ENCODE measurements at places on chromosomes 13 and 19. TPM values are rescaled to one million over a fixed set of nuclear protein-coding genes. Genes with fewer than 3 reads are reported as not detected.

The ZIC2 gene
- 10.6 TPM for polyA plus RNA-seq

The HIPK4 gene
- polyA plus RNA-seq: not detected

The KRTDAP gene
- polyA plus RNA-seq: not detected

The LILRB5 gene
- not detected for polyA plus RNA-seq

The CEBPG gene
- 67.5 TPM for polyA plus RNA-seq

The FGF21 gene
- not detected for polyA plus RNA-seq

The EDDM13 gene
- not detected for polyA plus RNA-seq

The PINLYP gene
- polyA plus RNA-seq: 3.2 TPM

The ZNF554 gene
- polyA plus RNA-seq: 24.0 TPM

The EXOC3L2 gene
- not detected for polyA plus RNA-seq

The MATK gene
- polyA plus RNA-seq: 4.1 TPM

The SLC1A6 gene
- 51.7 TPM for polyA plus RNA-seq

The ATXN8OS gene
- polyA plus RNA-seq: 0.33 TPM

The KCNC3 gene
- polyA plus RNA-seq: 1.1 TPM

The URAD gene
- not detected for polyA plus RNA-seq

The EGLN2 gene
- polyA plus RNA-seq: 110 TPM

The PDE4C gene
- polyA plus RNA-seq: 2.6 TPM

The SHC2 gene
- polyA plus RNA-seq: 81.2 TPM

The OVOL3 gene
- polyA plus RNA-seq: not detected

The STK11 gene
- polyA plus RNA-seq: 51.6 TPM

The NCCRP1 gene
- polyA plus RNA-seq: not detected

The KASH5 gene
- polyA plus RNA-seq: not detected

The KLK12 gene
- polyA plus RNA-seq: not detected

The S1PR4 gene
- polyA plus RNA-seq: not detected

The LILRA6 gene
- not detected for polyA plus RNA-seq
